ENCODE measurements at places on chromosomes 1 and 21.

DNA sequence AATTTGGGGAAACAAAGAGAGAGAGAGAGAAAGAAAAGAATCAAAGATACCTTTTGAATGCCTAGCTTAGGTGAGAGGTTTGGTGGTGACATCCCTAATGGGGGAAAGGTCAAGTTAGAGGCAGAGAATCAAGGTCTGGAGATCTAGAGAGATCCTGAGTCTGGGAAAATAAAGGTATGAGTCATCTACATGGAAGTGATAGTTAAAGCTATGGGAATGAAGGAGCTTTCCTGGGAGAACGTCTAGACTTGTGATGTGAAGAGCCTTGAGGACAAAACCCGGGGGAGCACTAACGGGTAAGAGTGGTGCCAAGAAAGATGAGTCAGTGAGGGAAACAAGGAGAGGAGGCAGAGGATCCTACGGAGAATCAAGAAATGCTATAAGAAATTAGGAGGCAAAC lies 110.8 kb upstream of the RUNX1 start:
- DNase-seq, result no peak

- no peak for DNase-seq
Observed at GRCh38 chr1:80994934-80995333, 805.8 kb upstream of the ADGRL2 start.

GRCh38 chr1:5108740-5109139 lies 454.3 kb downstream of the AJAP1 start:
- no peak for DNase-seq

- DNase-seq, result no peak
Observed at GRCh38 chr21:14120091-14120734, 90.5 kb downstream of the LIPI start.

GRCh38 chr1:160101037-160101716 lies 2.8 kb upstream of the IGSF8 start:
- DNase-seq, result peak; percentile 85

- DNase-seq, result no peak
Observed at GRCh38 chr1:192595299-192595698, 19.7 kb downstream of the RGS1 start.

GRCh38 chr1:31417148-31417547 lies 4.1 kb downstream of the SERINC2 start:
- no peak for DNase-seq

- DNase-seq, result no peak
Observed at GRCh38 chr1:54355931-54356679, 50.1 kb downstream of the SSBP3 start.

GRCh38 chr1:1597275-1597930 lies 2.5 kb downstream of the FNDC10 start:
- no peak for DNase-seq

DNA sequence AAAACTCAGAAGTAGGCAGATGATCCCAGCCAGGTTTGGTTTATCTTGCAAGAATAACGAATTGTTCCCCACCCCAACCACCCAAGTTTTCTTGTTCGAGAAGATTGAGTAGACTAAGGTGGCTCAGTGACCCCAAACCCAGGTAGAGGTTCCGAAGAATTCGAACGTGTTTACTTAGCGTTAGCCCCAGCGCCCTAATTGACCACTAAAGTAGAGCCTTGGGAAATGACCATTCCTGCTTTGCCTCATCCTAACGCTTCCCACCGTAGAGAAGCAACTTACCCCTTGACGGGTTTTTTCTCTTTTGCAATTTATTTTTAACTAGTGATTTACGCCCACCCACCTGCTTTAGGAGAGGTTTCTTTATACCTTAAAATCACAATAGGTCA lies 870 bp downstream of the FBXO28 start:
- no peak for DNase-seq

DNA sequence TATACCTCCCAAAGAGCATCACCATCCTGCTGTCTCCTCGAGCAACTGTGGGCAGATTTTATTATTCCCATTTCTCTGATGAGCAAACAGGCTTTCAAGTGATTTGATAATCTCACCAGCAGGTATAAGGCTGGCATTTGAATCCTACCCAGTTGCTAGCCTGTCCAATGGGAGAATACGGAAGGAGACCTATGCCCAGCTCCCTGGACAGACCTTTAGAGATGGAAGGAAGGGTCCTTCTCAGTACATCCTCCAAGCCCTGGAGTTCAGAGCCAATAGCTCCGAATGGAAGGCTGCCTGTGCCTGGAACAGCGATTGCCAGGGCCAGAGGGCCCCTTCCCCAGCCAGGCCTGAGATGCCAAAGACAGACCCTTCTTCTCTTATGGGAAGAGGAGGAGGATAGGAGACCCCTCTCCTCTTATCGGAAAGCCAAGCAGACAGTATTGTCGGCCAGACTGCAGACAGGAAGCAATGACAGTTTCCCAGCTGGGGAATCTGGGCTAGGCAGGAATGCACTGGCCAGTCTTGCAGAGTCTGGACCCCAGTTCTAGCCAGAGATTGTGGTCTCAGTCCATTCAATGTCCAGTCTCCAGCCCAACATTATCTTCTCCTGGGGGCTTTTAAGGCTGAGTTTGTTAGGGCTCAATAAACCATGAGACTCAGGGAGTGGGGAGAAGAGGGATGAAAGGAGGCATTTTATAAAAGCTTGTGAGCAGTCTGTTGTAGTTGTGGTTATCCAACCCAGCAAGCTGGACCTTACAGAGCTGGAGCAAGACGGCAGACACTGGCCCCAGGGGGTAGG lies 2.0 kb downstream of the IFFO2 start:
- DNase-seq, result no peak

- no peak for DNase-seq
Observed at GRCh38 chr1:227796359-227796915, 19.0 kb upstream of the PRSS38 start.

DNA sequence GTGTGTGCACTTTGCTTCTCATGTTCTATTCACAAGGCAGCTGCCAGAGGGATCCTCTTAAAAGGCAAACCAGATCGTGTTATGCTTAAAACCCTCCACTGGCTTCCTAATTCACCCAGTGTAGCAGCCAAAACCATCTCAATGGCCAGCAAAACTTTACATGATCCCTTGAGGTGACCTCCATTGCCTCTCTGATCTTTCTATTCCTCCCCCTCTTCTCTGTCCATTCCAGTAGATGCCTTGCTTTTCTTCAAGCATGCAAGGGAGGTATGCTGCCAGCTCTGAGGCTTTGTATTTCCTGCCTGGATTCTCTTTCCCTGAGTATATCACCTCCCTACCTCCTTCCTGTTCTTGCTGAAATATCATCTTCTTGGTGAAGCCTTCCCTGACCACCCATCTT lies 93.2 kb upstream of the KCNK2 start:
- no peak for DNase-seq

- DNase-seq, result no peak
Observed at GRCh38 chr1:243325305-243325890, 69.6 kb downstream of the SDCCAG8 start.

GRCh38 chr21:45986316-45987051 lies 4.9 kb downstream of the COL6A1 start:
- no peak for DNase-seq

DNA sequence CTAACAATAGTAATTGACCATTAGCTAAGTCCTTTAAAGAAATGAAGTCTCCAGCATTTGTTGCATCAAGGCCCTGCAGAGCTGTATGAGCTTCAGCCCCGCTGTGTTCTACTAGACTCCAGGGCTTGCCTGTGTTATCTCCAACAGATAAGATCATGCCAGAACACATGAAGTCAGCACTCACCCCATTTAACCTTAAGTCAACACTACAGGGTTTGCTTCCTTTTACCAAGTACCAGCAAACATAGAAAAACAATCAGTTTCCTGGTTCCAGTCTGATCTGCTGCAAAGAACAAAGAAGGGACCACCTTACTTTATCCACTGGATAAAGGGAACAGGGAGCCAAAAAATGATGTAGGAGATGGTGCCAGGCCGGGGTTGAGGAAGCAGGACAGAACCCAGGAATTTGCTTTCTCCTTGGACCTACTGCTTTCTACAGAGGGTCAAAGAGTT lies 41.3 kb upstream of the ENAH start:
- no peak for DNase-seq

- no peak for DNase-seq
Observed at GRCh38 chr1:117567435-117567834, 38.4 kb upstream of the TENT5C start.

- DNase-seq, result no peak
Observed at GRCh38 chr1:89179343-89179742, 3.5 kb upstream of the GBP7 start.

GRCh38 chr1:24912376-24913273 lies 17.5 kb downstream of the RUNX3 start:
- DNase-seq, result peak; percentile 57

- no peak for DNase-seq
Observed at GRCh38 chr1:17134034-17134433, 14.8 kb upstream of the PADI2 start.

DNA sequence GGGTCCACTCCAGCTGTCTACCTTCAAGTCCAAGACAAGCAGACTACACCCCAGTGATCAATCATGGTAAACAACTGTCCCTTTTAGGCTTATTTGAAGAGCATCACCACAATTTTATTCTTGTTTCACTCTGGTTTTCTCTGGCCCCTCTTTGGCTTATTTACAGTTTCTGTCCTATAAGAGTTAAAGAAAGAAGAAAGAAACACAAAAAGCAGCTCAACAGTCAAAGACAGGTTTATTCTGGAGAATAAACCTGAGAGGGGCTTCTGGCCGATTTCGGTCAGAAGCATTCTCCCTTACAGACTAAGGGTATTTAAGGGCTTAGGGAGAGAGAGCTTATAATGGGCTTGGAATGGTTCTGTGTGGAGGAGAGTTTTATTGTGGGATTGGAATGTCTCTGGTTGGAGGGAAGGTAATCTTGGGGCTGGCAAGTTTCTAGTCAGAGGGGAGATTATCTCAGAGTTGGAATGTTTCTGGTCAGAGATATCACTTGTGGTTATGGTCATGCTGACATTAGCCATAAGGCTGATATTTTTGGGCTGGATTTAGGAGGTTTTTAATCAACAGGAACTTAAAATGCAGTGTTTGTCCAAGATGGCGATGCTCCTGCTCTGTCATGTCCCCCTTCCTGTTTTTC lies 161.0 kb downstream of the URB2 start:
- DNase-seq, result no peak

- no peak for DNase-seq
Observed at GRCh38 chr1:1199961-1200875, 6.2 kb downstream of the TNFRSF18 start.

- DNase-seq, result peak; percentile 11
Observed at GRCh38 chr21:14241297-14241696, 25.3 kb downstream of the RBM11 start.

DNA sequence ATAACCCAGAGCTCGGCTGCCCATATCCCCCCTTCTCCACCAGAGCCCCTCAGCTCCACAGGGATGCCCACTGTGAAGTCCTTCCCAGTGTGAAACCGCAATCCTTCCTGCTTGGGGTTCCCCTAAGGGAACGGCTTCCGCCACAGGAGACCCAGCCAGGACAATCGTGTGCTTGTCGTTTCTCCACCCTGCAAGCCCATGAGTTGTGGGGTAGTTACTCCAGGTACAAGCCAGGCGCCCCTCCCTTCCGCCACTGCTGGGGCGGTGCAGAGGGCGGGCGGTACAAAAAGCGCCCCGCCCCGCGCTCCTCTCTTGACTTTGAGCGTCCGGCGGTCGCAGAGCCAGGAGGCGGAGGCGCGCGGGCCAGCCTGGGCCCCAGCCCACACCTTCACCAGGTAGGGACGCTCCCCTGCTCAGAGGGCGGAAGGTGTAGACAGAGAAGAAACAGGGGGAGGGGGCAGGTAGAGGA lies at the start of gene TINAGL1:
TINAGL1 (plus strand) TSS at position 315 of the 469 bp plus-strand sequence. CDS start 634 bp downstream, outside the sequence.
- DNase-seq, result no peak

- DNase-seq, result no peak
Observed at GRCh38 chr1:84373436-84374141, 24.7 kb upstream of the DNASE2B start.

DNA sequence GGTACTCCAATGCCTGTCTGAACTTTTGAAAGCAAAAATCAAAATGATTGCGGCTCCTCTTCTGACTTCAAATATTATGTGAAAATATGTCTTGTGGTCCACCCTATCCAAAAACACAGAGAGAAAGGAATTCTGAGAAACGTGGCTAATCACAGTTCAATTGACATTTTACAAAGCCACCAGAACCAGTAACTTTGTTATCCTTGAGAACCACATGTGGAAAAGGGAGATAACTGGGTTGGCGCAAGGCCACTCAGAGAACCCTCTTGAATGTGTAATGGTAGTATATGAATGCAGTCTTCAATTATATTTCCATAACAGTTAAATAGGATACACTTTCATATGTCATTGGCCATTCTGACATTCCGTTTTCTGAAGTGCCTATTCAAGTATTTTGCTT lies 1030.0 kb upstream of the TMPRSS15 start:
- DNase-seq, result no peak

- no peak for DNase-seq
Observed at GRCh38 chr1:6086762-6087376, 41.2 kb downstream of the KCNAB2 start.

DNA sequence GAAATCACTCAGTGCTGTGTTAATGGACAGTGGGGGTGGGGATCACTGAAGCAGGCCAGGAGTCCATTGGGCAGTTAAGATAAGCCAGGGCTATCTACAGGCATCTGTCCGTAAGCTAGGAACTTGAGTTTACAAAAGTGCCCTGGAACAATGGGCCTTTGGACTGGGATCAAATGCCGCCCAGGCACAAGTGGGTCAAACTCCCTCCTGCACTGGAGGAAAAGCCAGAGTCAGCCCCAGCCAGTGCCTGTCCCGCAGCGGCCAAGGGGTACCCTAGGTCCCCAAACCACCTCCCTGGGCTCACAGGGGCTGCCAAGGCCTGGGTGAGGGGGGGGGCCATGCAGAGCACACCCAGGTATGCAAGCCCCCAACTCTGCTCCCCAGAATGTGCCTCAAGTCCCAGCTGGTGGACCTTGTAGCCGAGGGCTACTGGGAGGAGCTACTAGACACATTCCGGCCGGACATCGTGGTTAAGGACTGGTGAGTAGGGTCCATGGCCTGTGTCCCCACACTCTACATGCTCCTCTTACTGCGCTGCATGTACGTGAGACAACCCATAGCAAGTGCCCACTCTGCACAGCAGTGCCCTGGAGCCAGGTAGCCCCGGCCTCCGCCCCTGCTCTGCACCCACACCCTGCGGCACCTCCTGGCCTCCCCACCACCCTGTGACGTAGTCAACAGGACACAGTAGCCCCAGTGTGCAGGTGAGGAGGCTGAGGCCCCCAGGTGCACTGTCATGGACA lies 7.7 kb downstream of the FBXO6 start:
- no peak for DNase-seq

GRCh38 chr1:231694465-231695077 lies 68.0 kb downstream of the DISC1 start:
- DNase-seq, result no peak

DNA sequence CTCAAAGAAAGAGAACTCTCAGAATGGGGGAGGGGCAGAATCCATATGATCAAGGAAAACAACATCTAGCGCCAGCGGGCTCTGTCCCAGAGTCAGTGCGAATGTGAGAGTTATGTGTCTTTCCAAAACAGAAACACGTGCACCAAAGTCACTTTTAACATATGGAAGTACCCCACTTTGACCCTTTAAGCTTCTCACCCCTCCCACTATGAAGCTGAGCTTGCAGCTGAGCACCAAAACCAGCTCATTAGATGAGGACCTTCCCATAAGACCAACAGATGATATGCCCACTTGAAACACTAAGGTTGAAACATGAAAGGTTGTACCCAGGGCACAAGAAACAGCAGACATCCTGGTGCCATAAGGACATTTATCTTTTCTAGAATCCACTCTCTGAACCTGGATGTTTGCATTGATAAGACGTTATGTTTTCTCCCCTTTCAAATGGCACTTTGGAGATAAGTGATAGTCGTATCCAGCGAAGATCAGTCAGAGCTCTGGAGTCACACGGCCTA lies 171.0 kb downstream of the TGFBR3 start:
- DNase-seq, result no peak

- peak; percentile 57 for DNase-seq
Observed at GRCh38 chr1:152869808-152870419, 8.2 kb upstream of the SMCP start.

GRCh38 chr1:56868761-56869160 lies 14.2 kb downstream of the C8A start:
- no peak for DNase-seq
